Germinal center (tissue), 1 donor: ENCODE measurements at places on chromosomes 7 and 10.

- DNase-seq: no peak
These were observed 35.4 kb downstream of the KLF6 start for GRCh38 chr10:3749600-3749999.

GRCh38 chr7:106054971-106055532, 57.1 kb downstream of the SYPL1 start:
- no peak for DNase-seq

- no peak for DNase-seq
These were observed 10.4 kb downstream of the TWIST1 start for GRCh38 chr7:19107081-19107355.

- DNase-seq: peak; percentile 47
These were observed 173.6 kb upstream of the IMMP2L start for GRCh38 chr7:111735661-111736551.

- DNase-seq: no peak
These were observed 120.6 kb downstream of the SLIT1 start for GRCh38 chr10:97065128-97065527.

- no peak for DNase-seq
These were observed 387.8 kb downstream of the BBS9 start for GRCh38 chr7:33517191-33517590.

GRCh38 chr7:691361-692045, 35.0 kb upstream of the DNAAF5 start:
- DNase-seq: no peak

- DNase-seq: no peak
These were observed 395.7 kb downstream of the THSD7A start for GRCh38 chr7:11436316-11436715.

DNA sequence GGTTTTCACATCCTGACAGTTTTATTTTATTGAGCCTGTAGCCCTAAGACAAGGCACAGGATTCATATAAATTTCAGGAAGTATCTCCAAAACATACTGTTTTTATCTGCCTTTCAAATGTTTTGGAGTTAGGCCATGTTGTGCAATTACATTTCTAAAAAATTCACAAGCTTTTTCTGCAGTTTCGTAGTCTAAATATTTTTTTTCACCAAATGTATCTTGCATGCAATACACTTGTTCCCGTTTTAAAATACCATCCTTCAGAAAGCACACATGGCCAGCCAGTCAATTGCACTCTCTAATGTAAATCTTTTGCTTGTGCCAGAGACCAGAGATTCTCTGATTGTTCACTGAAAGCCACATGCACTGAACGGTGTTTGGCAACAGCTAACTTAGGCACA, 161.5 kb upstream of the PRKCQ start:
- no peak for DNase-seq

DNA sequence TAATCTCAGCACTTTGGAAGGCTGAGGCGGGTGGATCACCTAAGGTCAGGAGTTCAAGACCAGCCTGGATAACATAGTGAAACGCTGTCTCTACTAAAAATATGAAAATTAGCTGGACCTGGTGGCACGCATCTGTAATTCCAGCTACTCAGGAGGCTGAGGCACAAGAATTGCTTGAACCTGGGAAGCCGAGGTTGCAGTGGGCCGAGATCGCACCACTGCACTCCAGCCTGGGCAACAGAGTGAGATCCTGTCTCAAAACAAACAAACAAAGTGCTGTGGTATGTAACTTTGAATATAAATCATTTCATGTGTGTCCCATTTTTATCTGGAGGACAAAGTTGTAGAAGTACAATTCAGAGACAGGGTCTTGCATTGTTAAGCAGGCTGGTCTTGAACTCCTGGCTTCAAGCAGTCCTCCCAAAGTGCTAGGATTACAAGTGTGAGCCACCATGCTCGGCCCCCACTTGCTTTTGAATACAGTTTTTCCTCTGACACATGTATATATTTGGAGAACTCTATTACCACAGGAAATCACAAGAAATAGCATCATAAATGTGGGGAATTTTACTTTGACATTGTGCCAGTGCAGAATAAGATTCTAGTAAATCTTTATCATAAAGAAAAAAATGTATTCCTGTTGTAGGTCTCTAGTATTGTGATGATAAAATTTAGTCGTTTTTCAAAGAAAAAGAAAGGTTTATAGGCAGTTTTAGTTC, 32.6 kb downstream of the PTPN12 start:
- no peak for DNase-seq

- DNase-seq: no peak
These were observed 117.4 kb downstream of the VIPR2 start for GRCh38 chr7:159027056-159027788.

DNA sequence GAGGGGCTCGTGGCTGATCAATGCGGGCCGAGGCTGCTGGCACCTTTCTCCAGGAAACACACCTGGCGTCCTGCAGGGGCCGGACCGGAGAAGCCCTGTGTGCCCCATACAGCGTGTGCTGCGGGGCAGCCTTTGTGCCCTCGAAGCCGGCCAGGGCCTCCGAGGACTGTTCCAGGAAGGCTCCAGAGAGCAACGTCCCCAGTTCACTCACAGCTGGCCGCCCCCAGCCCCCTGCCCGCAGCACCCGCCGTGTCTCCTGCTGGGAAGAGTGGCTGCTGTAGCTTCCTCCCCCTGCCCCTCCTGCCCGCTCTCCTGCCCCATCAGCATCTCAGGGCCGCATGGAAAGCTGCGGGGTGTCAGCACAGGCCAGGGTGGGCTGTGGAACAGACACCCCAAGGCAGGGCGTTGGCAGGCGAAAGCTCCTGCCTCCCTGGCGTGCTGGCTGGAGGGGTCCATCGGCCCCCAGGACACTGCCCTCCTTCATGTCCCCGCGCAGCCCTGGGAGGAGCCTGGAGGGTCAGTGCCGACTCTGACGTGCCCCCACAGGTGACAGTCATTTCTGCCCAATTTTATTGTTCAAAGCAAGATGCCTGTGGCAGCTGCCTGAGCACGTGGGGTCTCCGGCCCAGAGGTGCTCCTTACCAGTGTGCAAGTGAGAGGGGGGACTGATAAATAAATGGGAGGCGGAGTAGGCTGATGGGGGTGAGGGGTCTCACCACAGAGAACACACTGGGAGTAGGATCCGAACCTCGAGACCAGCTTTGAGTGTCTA, 95.8 kb upstream of the DIP2C start:
- DNase-seq: no peak

GRCh38 chr10:110279407-110279986, 25.2 kb downstream of the SMNDC1 start:
- DNase-seq: peak; percentile 32

- no peak for DNase-seq
These were observed 83.5 kb downstream of the SLC37A3 start for GRCh38 chr7:140314573-140315480.

- DNase-seq: no peak
These were observed 14.7 kb downstream of the NEUROG3 start for GRCh38 chr10:69558559-69558958.

- DNase-seq: no peak
These were observed 370.3 kb upstream of the NFE2L3 start for GRCh38 chr7:25781704-25782103.

DNA sequence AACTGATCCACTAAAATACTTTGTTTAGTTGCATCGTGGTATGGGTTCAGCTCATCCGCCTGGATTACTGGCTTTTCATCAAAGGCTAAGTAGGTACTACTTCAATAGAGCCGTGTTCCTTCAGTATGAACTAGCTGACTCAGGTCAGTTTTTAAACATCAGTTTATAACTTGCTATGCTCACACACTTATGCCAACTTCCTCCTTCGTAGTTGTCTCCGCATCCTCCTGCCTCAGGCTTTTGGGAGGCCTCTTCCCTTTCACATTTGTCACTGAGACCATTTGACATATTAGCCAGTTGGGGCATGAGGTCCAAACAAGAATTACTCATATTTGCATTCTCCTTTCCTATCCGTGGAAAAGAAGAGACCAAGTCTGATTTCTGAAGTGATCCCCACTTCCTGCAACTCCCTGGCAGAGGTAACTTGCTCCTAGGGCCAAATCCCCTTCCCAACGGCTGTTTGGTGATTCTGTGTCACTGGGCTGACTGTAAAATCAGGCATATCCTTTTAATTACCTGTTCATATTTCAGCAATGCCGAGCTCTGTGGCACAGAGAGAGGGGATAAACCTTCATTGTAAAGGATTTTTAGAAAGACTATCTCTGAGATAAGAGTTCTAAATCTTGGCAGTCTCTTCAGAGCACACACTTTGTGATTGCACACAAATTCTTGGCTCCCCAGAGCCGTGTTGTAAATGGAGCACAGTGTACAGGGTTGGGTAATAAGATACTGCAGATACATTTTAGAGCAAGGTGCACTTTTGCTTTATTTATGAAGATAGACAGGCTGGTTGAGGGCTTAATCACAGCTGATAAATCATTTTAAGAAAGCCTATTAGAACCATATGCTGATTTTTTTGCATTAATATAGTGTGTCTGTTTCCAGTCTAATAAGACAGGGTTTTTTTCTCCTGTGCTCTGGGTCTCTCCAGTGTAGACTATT, 108.0 kb downstream of the CREB5 start:
- DNase-seq: no peak

DNA sequence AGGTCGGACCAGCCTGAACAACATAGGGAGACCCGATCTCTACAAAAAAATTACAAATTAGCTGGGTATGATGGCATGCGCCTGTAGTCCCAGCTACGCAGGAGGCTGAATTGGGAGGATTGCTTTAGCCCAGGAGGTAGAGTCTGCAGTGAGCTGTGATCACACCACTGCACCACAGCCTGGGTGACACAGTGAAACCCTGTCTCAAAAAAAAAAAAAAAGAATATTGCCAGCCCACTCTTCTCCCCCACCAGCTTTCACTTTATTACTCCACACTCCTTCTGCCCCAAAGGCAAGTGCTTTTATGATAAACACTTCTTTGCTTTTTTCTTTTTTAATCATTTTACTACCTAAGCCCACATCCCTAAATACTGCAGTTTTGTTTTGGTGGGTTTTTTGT, 14.8 kb downstream of the RAB19 start:
- DNase-seq: no peak

- DNase-seq: no peak
These were observed 66.8 kb downstream of the LHFPL3 start for GRCh38 chr7:104395162-104395561.

DNA sequence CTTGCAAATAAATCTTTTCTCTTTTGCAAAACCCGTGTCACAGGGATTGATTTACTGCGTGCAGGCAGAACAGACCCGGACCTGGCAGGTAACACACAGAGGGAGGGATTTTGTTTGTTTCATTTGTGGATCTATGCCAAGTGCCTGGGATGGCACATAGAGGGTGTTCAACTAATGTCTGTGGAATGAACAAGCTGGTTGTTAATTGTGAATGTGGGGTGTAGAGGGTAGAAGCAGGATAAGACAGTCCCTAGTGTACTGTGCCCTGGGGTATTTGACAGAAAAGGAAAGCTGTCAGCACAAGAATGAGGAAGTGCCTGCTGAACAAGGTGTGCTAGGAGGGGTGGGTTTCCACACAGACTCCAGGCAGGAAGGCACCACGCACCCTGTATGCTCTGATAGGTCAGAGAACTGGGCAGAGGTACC, 331.8 kb downstream of the CALN1 start:
- DNase-seq: no peak

GRCh38 chr7:45919231-45919784, 1.8 kb downstream of the IGFBP3 start:
- no peak for DNase-seq

DNA sequence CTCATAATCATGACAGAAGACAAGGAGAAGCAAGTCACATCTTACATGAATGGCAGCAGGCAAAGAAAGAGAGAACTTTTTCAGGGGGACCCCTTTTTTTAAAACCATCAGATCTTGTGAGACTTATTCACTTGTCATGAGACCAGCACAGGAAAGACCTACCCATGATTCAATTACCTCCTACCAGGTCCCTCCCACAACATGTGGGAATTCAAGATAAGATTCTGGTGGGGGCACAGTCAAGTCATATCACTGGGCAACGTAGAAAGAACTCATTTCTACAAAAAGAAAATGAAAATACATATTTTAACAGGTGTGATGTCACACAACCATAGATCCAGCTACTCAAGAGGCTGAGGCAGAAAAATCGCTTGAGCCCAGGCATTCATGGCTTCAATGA, 304.1 kb downstream of the IPMK start:
- no peak for DNase-seq

DNA sequence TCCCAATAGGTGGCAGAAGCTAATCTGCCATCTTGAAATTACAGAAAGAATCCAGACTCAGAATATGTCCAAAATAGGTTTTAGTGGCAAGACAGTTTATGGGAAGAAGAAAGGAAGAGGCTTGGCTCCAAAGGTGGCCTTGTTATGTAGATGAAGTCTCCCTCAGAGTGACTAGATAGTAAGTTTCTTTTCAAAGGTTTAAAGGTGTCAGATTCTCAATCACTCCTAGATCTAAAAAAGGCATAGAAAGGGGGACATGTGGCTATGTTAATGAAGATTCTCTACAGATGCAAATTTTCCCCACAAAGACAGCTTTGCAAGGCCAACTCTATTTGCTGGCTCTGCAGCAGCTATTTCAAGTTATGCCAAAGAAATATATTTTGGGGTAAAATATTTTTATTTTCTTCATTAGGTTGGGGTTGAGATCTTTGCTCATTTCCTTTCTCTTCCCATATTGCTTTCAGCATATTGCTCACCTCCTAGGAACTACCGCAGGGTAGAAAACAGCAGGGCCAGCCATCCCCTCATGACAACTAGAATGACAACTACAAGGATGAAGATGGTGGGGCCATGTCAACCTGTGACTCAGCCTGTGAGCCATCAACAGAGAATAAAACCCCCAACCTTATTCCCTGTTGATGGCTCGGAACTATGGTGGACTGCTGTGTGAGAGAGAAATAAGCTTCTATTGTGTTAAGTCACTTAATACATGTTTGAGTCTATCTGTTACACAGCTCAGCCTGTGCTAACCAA, 274.0 kb upstream of the GALNT17 start:
- DNase-seq: no peak

GRCh38 chr7:150357771-150358427, 10.7 kb upstream of the REPIN1 start:
- DNase-seq: no peak

- DNase-seq: no peak
These were observed 25.6 kb upstream of the MKX start for GRCh38 chr10:27771231-27771630.

DNA sequence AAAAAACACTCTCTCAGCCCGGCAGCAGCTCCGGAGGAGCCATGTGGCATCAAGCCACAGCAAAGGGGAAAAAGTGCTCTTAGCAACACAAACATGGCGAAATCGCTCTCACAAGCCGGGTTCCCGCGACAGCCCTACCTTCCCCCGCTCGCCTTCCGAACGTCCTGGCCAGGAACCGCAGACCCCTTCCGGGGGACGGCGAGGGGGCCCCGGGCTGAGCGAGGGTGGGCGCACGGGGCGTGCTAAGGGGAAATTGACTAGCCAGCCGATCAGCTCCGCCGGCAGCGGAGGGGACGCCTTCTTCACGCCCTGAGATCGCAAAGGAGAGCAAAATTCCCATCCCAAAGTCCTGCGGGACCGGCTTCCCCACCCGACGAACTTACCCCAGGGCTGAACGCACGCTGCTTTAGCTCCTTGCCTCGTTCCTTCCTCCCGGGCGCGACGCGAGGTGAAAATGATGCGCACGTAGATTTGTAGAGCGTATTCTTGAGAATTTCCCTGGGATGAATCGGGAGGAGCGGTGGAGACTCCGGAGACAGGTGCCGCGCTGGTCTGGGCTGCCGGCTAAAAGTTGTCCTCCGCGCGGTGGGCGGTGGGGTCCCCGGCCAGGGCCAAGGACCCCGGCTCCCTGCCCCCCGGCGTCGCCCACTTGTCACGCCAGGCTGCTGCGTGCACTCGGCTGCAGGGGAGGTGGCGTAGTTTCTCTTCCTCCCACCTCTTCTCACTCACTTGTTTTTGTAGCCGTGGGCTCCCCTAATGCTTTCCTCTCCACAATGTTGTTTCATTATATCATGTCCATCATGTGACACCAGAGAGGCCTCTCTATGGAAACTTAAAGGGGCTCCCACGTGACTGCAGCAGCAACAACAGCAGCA, 220.1 kb upstream of the MKLN1 start:
- peak; percentile 87 for DNase-seq

- DNase-seq: no peak
These were observed 33.0 kb downstream of the ORC5 start for GRCh38 chr7:104174798-104175197.
